ENCODE measurements at places on chromosomes 16 and 17. TPM values are rescaled to one million over a fixed set of nuclear protein-coding genes. Genes with fewer than 3 reads are reported as not detected.

PRSS21 gene
- polyA plus RNA-seq: 0.19 TPM

SLC25A19 gene
- 5.6 TPM for polyA plus RNA-seq

DNA sequence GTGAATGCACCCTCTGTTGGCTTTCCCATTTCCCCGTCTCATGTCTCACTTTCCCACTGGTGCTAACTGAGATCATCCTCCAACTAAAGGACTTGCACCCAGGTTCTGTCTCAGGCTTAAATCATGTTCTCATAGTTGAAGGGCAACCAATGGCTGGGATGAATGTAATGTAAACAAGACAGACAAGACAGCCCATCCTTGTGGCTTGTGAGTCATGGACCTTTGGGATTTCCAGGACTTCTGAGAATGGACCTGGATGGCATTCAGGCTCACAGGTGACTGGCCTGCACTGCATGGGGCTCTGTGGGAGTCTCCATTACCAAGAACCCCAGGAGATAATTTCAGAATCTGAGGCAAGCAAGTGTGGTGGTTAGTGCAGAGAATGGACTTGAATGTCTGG lies 347.5 kb downstream of the HAPSTR1 start:
- DNase-seq: no peak

DNA sequence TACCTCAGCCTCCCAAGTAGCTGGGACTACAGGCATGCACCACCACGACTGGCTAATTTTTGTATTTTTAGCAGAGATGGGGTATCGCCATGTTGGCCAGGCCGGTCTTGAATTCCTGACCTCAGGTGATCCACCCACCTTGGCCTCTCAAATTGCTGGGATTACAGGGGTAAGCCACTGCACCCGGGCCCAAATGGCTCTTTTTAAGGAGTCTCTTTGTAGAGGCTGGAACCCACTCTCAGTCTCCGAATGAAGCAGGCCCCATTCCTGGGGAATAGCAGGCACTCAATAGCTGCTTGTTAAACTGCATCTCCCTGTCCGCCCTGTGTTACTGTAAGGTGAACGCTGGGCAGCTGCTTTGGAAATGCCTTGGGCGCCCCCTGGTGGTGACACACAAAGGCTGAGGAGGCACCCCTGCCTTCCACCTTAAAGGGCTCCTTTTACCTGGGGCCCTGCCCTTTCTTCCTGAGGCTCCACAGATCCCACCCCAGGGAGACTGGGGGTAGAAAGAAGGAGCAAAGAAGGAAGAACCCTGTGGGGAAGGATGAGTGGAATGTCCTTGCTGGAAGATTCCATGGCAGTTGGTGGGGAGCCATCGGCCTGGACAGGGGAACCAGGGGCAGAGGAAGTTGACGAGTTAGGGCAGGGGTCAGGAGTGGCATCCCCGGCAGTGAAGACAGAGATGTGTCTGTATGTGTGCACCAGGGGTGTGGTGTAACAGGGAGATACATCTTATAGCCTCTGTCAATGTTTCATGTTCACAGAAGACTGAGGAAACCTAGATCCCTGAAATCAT lies 6.1 kb upstream of the SP2 start:
- DNase-seq: no peak

- DNase-seq: peak; percentile 80
Observed at GRCh38 chr17:34361478-34362061, 1.5 kb downstream of the CCL1 start.

IGSF6 gene
- polyA plus RNA-seq: 2.8 TPM

CCL5 gene
- 2.3 TPM for polyA plus RNA-seq

- DNase-seq: no peak
Observed at GRCh38 chr17:78125976-78126894, 2.3 kb downstream of the TMC6 start.

GRCh38 chr17:35175638-35176415 lies 18.4 kb downstream of the SLC35G3 start:
- DNase-seq: no peak

GRCh38 chr17:36870720-36870999 lies 66.6 kb upstream of the LHX1 start:
- DNase-seq: no peak

PPP1R27 gene
- polyA plus RNA-seq: not detected

- no peak for DNase-seq
Observed at GRCh38 chr16:46848768-46849764, 18.1 kb upstream of the C16orf87 start.

MILR1 gene
- 3.3 TPM for polyA plus RNA-seq

OTOA gene
- polyA plus RNA-seq: 0.14 TPM

- no peak for DNase-seq
Observed at GRCh38 chr17:63675231-63675606, 24.7 kb downstream of the LIMD2 start.

NPIPB13 gene
- polyA plus RNA-seq: 5.6 TPM

- DNase-seq: peak; percentile 66
Observed at GRCh38 chr17:46193626-46194392, 580 bp upstream of the KANSL1 start.

DNA sequence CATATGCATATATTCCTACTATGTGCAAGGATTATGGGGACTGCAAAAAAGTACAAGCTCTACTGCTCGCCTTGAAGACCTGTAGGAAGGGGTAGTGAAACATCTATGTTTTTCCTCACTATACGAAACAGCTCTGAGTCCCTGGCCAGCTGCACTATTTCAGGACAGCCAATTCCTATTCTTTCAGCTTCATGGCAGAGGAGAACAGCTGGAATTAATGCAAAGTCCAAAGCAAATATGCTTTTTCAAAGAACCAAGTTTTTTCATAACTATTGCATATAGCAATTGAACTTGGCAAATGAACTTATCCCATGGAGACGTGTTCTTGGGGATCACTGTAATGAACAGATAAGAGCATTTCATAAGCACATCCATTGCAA lies 122.3 kb downstream of the SPACA3 start:
- peak; percentile 18 for DNase-seq

SDR42E1 gene
- 14.9 TPM for polyA plus RNA-seq

HOXB13 gene
- not detected for polyA plus RNA-seq

- DNase-seq: no peak
Observed at GRCh38 chr16:70529051-70529777, 5.6 kb downstream of the SF3B3 start.

CACNG3 gene
- not detected for polyA plus RNA-seq

DNA sequence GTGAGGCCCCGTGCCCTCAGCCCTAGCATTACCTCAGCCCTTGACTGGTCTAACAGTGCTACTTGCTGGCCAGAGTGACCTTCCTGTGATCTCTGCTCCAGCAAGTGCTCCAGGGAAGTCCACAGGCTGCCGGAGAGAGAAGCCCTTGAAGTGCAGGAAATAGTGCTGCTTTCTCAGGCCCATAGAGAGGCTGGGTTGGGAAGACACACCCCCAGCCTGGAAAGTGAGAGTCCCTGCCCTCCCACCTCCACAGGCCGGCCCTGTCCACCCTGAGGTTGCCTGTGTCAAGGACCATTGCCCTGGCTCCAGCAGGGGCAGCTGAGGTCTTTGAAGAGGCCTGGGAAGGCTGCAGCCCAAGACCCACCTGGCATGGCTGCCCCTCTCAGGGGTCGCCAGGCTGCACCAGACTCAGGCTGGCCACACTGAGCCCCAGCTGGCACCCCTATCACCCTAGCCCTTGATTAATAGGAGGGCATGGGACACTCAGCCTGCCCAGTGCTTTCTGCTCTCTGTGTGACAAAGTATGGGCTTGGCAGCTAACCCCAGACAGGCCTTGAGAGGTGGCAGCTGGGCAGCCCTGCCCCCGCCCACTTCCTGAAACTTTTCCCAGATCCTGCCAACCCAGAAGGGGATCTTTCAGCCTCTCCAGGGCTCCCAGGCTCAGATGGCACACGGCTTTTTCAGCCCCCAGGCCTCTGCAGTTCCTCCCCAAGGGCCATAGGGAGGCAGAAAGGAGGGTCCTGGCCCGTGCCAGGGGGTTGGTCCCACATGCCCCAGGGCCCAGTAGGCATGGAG lies 21.7 kb downstream of the ATP6V0D1 start:
- no peak for DNase-seq

- no peak for DNase-seq
Observed at GRCh38 chr17:31490019-31490650, 98.7 kb downstream of the RAB11FIP4 start.

DNA sequence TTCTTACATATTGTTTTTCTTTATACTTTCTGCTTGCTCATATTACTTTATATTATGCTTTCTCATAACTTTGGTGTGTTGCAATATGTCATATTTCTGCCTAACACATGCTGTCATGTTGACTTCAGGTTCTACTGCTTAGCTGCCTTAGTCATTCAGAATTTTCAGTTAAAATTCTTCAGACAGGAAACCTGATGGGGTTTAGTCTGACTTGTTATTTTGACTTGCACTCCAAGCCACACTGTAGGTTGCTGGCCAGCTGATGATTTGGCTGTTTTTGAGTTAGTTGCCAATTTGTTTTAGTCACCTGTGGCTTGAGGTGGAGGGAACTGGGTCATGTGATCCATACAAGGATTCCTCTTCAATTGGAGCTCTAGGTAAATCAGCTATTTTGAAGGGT lies 315.4 kb downstream of the MAP2K6 start:
- no peak for DNase-seq

- DNase-seq: no peak
Observed at GRCh38 chr17:2532146-2532720, 20.5 kb upstream of the METTL16 start.

- DNase-seq: no peak
Observed at GRCh38 chr16:11218604-11218962, 37.4 kb downstream of the SOCS1 start.

CNP gene
- 58.1 TPM for polyA plus RNA-seq

HNF1B gene
- 113 TPM for polyA plus RNA-seq

- no peak for DNase-seq
Observed at GRCh38 chr16:79092846-79093245, 507.7 kb downstream of the MAF start.

- no peak for DNase-seq
Observed at GRCh38 chr17:80947200-80947940, 44.3 kb upstream of the CHMP6 start.

ABCC12 gene
- polyA plus RNA-seq: not detected

- DNase-seq: no peak
Observed at GRCh38 chr16:21997697-21998480, 3.0 kb downstream of the PDZD9 start.

CIBAR2 gene
- 0.15 TPM for polyA plus RNA-seq

GRCh38 chr16:83955218-83956130 lies 2.4 kb downstream of the OSGIN1 start:
- DNase-seq: no peak
